NCI-H2029 treated with DMSO at 0.1 percent for 48 hours (cell line): ENCODE measurements at places on chromosomes 13 and 19.

DNA sequence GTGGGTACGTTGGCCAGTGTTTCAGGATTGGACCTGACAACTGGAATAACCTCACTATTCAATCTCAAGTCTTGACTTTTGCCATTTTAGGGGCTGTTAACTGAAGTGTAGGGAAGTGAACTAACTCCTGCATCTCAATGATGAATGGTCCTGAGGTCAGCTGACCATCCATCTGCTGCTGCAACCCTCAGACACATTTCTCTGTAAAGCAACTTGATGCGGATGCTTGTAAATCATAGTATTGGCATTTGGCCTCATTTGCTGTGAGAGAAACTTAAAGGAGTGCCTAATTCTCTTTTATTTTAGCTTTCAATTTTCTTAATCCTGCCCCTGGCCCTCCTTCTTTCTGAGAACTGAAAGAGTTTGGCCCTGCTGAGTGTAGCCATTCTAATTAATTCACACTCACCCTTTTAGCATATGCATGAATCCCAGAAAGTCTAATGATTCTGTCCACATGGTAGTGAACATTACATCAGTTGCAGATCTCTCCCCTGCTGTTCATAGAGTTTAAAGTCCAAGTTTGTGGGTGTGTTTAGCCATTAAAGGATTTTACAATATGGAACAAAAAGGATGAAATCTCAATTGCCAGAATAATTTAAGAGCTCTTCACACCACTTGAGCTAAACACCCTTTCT is 1531.4 kb upstream of the SLC10A2 start:
- DNase-seq, result no peak

DNA sequence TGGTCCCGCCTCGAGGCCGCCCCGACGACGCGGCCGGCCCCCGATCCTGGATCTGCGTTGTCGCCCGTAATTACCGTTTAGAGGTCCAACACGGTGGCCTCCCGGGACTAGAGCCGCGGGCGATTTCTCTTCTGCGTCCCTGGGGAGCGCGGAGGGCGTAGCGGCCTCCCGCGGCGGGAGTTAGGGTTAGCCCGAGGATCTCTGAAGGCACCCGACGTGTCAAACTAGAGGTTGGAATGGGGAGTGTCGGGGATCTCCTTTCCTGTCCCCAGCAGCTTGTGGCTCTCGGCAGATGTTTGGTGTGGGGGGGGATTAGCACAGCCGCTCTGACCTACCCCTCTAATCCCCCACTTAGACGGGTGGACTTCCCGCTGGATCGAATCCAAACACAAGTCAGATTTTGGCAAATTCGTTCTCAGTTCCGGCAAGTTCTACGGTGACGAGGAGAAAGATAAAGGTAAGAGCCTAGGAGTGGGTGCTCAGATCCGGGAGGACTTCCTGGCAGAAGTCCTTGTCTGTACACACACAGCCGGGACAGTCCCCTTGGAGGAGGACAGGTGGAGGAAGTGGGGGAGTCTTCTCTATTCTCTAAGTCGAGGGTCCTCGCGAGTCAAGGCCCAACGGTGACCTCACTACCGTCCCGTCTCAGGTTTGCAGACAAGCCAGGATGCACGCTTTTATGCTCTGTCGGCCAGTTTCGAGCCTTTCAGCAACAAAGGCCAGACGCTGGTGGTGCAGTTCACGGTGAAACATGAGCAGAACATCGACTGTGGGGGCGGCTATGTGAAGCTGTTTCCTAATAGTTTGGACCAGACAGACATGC is 581 bp downstream of the CALR start:
- DNase-seq, result no peak

GRCh38 chr13:94343243-94343585 is 136.3 kb downstream of the DCT start:
- no peak for DNase-seq

DNA sequence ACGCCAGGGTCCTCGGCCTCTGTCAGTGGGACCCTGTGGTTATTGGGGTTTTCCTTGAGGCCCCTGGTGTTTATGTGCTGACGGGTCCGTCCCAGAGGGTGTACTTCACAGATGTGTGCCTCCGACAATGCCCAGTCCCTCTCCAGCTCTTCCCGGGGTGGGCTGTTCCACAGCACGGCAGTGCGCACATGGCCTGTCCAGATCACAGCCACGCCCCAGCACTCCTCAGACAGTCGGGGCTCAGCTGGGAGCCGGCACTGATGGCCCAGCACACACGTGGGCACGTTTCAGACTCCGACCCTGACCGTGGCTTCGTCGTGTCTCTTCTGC is 16.9 kb upstream of the F7 start:
- DNase-seq, result no peak

GRCh38 chr19:33715462-33715861 is 81.2 kb upstream of the KCTD15 start:
- DNase-seq, result no peak

DNA sequence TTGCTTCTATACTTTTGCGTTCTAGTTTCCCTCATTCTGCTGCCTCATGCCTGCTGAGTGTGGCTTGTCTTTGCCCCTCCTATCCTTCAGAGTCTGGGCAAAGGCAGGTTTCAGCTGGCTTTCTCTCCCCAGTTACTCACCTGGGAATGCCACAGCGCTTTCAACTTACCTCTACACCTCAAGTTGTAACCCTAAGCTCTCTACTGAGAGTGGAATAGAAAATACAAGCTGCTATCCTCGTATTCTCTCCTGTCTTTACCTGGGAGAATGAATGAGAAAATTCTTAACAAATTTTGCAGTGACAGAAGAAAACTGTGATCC is 316.3 kb upstream of the KLF12 start:
- no peak for DNase-seq

- DNase-seq, result no peak
These were observed 187.1 kb upstream of the RNF113B start for GRCh38 chr13:98364179-98364578.

DNA sequence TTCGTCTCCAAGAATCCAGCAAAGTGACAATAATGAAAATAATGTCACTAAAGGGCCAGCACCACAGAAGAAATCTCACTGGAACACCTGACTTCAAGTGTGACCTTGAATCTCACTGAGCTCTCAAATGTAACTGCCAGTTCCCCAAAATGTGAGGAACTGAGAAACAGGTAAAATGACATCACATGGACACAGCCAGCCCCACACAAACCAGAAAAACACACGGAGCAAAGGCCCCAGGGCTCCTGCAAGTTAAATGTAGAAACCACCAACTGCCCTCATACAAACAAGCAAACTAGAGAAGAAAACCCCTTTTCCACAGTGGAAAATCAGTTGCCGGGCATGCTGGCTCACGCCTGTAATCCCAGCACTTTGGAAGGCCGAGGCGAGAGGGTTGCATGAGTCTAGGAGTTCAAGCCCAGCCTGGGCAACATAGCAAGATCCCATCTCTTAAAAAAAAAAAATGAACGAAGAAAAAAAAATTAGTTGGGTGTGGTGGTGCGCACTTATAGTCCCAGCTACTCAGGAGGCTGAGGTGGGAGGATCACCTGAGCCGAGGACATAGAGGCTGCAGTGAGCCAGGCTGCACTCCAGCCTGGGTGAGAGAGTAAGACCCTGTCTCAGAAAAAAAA is 8.7 kb upstream of the KANK2 start:
- no peak for DNase-seq

DNA sequence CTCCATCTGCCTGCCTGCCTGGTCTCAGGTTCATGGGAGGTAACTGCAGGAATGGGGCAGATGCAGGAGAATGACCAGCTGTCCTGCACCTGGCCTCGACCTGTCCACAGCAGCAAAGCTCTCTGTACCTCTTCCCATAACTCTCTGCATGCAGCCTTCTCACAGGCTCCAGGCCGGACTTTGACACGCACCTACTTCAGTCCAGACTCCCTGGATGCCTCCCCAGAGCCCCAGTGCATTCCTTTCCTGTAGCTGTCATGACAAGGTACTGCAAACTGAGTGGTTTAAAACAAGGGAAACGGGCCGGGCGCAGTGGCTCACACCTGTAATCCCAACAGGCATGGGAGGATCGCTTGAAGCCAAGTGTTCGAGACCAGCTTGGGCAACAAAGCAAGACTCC is 3.3 kb downstream of the NANOS2 start:
- no peak for DNase-seq

- no peak for DNase-seq
These were observed 23.0 kb downstream of the GTF2F2 start for GRCh38 chr13:45143346-45143751.
